ENCODE measurements at places on chromosomes 3 and 15.

GRCh38 chr3:184255291-184256039 lies 5.9 kb downstream of the CAMK2N2 start:
- DNase-seq: no peak

- peak; percentile 85 for DNase-seq
Observed at GRCh38 chr15:78004919-78005634, 72.4 kb downstream of the TBC1D2B start.

GRCh38 chr15:88399021-88399685 lies 68.0 kb downstream of the MRPL46 start:
- no peak for DNase-seq

DNA sequence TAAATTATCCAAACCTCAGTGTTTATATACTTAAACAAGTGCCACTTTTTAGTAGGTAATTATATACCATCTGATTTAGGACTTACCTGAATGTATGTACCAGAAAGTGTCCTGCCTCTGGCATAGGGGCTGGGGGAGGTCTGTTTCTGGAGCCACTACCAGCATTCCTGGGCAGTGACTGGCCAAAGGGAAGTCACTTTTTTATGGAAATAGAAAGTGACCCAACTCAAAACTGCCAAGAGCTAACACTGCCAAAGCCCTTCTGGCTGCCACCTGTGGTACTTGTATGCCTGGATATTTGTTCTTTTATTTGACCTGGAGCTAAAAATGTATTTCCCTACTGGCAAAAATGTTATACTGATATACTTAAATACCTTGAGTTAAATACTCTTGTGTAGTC lies 42.7 kb downstream of the ESYT3 start:
- no peak for DNase-seq

DNA sequence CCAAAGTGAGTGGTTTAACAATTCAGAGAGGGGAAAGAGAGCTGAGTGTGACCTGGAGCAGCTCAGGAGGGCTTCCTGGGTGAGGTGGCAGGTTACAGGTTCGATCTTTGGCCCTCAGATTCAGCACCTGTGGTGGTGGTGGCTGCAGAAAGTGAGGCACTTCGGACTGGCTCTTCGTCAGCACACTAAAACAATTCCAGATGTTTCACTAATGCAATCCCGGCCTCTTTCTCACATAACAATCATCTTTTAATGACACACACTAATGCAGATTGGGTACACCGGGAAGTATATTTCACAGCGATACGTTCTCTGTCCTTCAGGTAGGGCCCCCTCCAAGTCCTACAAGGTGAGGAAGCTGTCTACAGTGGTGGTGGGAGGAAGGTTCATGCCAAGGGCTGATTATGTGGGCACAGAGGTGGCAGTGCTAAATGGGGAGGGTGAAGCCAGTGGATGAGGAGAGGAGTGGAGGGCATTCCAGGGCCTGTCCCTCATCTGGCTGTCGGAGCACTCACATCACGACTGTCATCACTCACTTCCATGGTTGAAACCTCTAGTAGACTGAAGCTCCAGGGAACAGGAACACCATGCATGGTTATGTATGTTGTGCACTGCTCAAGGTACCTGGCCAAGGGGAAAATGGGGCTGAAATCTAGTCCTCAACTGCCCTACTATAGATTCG lies 171.1 kb downstream of the RAB11A start:
- no peak for DNase-seq

GRCh38 chr3:46356276-46356675 lies 2.4 kb downstream of the CCR2 start:
- no peak for DNase-seq

- peak; percentile 56 for DNase-seq
Observed at GRCh38 chr3:130515755-130516154, 1.2 kb upstream of the COL6A6 start.

GRCh38 chr3:123768480-123769355 lies 115.4 kb downstream of the MYLK start:
- no peak for DNase-seq

- no peak for DNase-seq
Observed at GRCh38 chr3:47464588-47464987, 11.2 kb downstream of the SCAP start.

DNA sequence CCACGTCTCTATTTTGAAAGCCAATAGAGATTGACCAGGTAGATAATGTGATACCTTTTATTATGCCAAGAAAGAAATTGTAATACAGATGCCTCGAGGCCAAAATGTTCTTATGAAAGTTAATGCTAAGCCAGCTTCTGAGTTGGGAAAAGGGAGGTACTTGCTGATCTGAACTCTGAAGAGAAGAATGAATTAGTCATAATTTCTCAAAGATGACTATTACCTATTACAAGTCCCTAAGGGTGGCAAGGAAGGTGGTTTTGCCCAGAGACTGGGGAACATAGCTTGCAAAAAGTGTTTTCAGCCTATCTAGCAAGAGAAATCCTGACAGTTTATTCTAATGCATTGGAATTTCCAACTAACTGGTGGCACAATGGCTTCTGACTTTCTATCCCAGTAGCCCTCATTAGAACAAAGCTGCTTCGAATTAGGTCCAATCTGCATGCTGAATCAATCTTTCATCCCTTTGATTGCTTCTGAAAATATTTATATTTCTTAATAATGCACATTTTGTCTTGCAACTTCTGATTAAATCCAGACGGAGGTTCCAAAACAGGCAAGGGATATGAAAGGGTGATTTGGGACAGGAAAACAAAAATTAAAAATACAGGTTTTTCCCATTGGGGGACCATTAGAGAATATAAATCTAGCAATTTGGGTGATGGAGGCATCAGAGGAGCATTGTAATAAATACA lies 17.7 kb upstream of the NR2F2 start:
- DNase-seq: peak; percentile 50

GRCh38 chr15:39583596-39584265 lies 2.9 kb downstream of the THBS1 start:
- peak; percentile 65 for DNase-seq

DNA sequence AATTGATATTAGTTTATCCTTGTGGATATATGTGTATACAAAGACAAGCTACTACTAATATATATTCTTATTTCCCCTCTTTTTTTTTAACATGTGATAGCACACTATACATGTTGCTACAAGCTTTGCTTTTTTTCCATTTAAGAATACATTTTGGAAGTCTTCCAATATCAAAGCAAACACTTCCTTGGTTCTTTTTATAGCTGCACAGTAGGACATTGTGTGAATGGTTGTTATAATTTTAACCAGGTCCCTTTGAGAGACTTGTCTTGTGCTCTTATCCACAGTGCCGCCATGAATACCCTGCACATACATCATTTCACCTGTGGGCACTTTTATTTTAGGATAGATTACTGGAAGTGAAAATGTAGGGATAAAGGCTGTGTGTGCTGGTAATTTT lies 88.7 kb downstream of the CACNA2D3 start:
- no peak for DNase-seq

- DNase-seq: no peak
Observed at GRCh38 chr3:121835465-121835801, 424 bp downstream of the EAF2 start.

GRCh38 chr15:67307889-67308597 lies 53.5 kb downstream of the IQCH start:
- no peak for DNase-seq

GRCh38 chr15:90959894-90960293 lies 5.2 kb downstream of the RCCD1 start:
- peak; percentile 51 for DNase-seq

DNA sequence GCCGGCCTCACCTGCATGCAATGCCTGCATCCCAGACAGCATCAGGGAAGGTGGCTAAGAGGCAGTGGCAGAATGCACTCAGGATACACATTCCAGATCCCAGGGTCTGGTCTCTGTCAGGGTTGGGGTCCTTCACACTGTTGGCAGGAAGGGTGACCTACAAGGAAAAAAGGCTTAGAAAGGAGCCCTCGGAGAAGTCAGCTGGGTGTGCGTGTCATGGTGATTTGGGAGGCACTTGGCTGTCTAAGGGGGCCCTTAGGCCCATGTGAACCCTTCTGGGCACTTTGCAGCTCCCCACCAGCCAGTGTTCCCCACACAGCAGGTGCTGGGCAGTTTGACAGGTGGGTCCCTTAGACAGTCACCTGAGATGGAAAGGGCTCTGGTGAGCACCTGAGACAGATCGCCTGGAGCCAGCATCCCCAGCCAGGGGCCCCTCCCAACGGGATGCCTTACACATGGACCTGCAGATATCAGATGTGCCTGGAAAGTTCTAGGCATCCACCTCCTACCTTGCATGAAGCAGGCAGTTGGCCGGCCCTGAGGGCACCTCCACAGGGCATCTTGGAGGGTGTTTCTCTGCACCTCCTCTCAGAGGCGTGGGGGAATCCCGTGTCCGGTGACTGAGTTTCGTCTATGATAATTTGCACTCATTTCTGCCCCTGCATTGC lies 131.6 kb downstream of the LRRK1 start:
- no peak for DNase-seq

- peak; percentile 96 for DNase-seq
Observed at GRCh38 chr3:125116311-125117080, 60.7 kb upstream of the HEG1 start.

GRCh38 chr15:31080591-31081014 lies 20.9 kb downstream of the TRPM1 start:
- DNase-seq: peak; percentile 46

DNA sequence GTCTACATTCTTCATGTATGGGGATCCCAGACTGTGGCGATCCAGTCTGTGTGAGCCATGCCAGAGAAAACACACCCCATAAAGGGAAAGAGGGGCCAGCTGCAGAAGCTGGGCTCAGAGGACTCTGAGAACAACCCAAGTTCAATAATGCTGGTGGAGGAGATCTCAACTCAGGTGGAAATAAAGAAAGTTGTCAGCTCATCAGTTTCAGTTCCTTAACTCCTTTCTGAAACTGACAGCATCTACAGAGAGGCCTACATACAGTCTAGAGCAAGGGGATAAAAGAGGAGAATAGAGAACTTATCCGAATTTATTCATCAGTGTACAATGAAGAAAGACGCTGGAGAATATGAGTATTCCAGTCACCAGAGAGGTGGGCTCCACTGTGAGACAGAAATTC lies 77.0 kb downstream of the NTRK3 start:
- no peak for DNase-seq

- no peak for DNase-seq
Observed at GRCh38 chr3:24195504-24196230, 250.6 kb downstream of the NR1D2 start.

DNA sequence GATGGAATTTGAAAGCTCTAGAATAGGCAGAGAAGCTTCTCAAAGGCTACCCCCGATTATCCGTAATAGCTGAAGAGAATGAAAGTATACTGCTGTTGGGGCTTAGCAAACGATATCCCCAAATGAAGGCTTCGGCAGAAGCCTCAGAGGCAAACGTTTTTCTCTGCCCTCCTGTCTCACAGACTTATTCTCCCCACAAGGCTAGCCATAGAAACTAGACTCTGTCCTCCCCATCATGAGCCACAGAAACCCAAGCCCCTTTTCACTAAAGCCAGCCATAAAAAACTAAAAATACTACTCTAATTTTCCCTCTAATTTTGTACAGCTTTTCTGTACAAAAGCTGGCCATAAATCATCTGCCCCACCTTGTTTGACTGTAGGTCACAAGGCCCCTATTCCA lies 413.4 kb upstream of the CFAP20DC start:
- DNase-seq: no peak

- peak; percentile 79 for DNase-seq
Observed at GRCh38 chr3:81716870-81717509, 44.5 kb downstream of the GBE1 start.

DNA sequence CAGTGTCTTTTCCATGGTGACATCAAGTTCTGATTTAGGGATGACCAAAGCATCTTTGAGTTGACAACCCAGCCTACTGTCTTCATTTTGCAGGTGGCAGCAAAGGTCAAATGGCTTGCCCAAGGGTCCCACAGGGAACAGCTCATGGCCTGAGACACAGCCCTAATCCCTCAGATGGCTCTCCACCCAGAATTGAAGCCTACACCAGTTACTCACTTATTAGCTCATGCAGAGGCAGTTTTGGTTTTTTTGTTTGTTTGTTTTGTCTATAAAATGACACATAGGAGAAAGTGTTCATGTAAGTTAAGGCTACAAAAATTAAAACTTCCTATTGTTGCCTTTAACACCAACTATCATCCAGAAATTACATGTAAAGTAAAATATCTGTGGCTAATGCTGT lies 167.9 kb downstream of the OSBPL10 start:
- no peak for DNase-seq

DNA sequence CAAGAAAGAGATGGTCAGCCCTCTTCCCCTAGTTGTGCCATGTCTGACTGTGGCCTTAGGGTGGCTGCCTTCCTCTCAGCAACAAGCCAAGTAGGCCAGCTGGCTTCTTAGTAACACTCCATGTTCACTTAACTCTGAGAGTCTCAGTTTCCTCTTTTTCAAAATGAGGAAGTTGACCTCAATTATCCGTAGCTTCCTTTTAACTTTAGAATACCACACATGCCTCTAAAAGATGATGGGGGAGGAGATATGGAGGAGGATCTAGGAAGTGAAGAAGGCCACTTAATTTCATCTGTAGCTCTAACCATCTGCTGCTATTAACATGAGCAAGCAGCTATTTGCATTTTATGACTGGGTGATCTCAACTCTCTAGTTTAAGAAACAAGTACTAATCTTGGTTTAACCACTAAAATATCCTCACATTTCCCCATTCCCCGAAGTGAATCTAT lies 32.9 kb downstream of the CD200R1L start:
- DNase-seq: peak; percentile 80

DNA sequence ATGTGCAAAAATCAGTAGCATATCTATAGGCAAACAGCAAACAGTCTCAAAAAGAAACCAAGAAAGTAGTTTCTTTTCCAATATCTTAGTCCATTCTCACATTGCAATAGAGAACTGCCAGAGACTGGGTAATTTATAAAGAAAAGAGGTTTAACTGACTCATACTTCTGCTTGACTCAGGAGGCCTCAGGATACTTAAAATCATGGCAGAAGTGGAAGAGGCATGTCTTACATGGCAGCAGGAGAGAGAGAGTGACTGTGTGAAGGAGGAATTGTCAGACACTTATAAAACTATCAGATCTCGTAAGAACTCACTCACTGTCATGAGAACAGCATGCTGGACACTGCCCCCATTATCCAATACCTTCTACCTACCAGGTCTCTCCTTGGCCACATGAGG lies 327.9 kb upstream of the EPHA3 start:
- DNase-seq: no peak

GRCh38 chr15:76904461-76905012 lies 603 bp downstream of the SCAPER start:
- DNase-seq: peak; percentile 10

Data from fibroblast of the aortic adventitia (primary cell).